ENCODE measurements at places on chromosomes 2 and 18. TPM values are rescaled to one million over a fixed set of nuclear protein-coding genes. Genes with fewer than 3 reads are reported as not detected.

GRCh38 chr2:88690591-88691338 lies 708 bp upstream of the RPIA start:
- H3K27ac ChIP-seq, result peak overlapping the region; percentile 89
- no peaks in the 10 kb centered on the region for H3K27me3 ChIP-seq
- no peaks in the 10 kb centered on the region for H3K36me3 ChIP-seq
- H3K4me3 ChIP-seq, result peak overlapping the region; percentile 57

DNA sequence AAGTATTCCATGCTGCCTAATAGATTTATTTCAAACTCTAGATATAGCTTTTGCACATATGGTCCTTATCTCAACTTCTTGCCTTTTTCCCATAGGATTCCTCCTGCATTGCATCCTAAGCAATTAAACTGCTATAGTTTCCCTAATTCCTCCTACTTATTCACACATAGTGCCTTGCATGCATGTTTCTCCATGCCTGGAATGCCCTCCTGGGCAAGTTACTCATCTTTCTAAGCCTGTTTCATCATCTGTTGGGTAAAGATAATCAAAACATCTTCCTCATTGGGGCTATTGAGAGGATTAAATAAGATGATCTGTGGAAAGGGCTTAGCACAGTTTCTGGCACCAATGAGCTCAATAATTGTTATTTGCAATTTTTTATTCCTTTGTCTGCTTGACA lies 726.5 kb downstream of the SLC4A3 start:
- H3K27me3 ChIP-seq, result no peaks in the 10 kb centered on the region
- no peak for DNase-seq
- no peak overlapping the region for H3K27ac ChIP-seq
- H3K4me1 ChIP-seq, result no peaks in the 10 kb centered on the region
- H3K36me3 ChIP-seq, result no peaks in the 10 kb centered on the region
- H3K4me3 ChIP-seq, result no peak overlapping the region

DNA sequence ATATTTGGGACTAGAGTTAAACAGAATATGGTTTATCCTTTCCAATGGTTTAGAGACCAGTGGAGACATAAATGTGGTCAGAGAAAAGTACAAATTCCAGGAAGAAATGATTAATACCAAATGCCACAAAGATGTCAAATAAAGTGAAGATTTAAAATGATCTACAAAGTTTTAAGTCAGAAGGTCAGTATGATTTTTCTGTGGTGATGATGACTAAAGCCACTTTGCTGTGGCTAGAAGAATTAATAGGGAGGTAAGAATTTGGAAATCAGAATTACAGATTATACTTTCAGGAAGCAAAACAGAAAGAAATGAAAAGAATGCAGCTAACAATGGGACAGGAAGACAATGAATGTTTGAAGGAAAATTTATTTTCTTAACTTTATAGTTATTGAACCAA lies 91.5 kb upstream of the CDH7 start:
- no peak overlapping the region for H3K4me3 ChIP-seq
- DNase-seq, result no peak
- H3K4me1 ChIP-seq, result no peaks in the 10 kb centered on the region
- H3K27me3 ChIP-seq, result no peaks in the 10 kb centered on the region
- no peaks in the 10 kb centered on the region for H3K36me3 ChIP-seq

DNA sequence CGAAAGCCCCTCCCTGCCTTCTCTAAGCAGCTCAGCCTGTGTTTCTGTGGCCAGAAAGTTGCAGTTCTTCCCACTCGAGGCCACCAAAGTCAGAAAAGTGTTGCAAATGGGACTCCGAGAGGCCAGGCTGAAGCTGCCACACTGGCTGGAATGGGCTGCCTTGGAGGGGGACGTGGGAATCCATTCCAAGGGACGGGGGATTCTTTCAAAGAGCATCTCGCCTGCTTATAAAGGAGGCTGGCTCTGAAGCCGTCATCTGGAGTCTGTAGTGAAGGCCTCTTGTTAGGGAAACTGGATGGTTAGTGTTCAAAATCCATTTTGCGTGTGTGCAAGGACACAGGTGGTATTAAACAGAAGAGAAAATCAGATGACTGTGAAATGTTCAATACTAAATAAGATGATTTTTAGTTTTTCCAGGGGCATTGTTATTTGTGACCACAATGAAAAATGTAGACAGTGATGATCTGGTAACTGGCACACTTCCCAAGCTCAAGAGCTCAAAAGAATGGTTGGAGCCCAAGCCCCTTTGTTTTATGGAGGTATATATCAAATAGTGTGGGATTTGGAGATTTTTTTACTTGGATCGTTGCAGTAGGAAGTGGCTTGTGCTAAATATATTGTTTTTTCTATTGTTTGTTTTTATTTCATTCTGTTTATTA lies 782 bp downstream of the FAM228B start:
- H3K4me1 ChIP-seq, result peaks cover 18% of the 10 kb centered on the region
- no peaks in the 10 kb centered on the region for H3K36me3 ChIP-seq
- no peaks in the 10 kb centered on the region for H3K27me3 ChIP-seq
- peak overlapping the region; percentile 45 for H3K4me3 ChIP-seq
- no peak for DNase-seq
- peak overlapping the region; percentile 70 for H3K27ac ChIP-seq

DNA sequence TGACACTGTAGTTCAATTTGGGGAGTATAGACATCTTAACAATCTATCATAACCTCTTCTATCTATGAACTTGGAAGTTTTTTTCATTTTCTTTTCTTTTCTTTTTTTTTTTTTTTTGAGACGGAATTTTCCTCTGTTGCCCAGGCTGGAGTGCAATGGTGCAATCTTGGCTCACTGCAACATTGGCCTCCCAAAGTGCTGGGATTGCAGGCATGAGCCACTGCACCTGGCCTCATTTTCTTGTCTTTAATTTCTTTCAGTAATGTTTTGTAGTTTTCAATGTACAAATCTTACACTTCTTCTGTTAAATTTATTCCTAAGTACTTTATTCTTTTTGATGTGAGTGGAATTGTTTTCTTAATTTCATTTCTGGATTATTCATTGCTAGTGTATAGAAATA lies 14.6 kb downstream of the ASAP2 start:
- H3K27me3 ChIP-seq, result no peaks in the 10 kb centered on the region
- H3K4me1 ChIP-seq, result no peaks in the 10 kb centered on the region
- H3K27ac ChIP-seq, result no peak overlapping the region
- no peaks in the 10 kb centered on the region for H3K36me3 ChIP-seq

DNA sequence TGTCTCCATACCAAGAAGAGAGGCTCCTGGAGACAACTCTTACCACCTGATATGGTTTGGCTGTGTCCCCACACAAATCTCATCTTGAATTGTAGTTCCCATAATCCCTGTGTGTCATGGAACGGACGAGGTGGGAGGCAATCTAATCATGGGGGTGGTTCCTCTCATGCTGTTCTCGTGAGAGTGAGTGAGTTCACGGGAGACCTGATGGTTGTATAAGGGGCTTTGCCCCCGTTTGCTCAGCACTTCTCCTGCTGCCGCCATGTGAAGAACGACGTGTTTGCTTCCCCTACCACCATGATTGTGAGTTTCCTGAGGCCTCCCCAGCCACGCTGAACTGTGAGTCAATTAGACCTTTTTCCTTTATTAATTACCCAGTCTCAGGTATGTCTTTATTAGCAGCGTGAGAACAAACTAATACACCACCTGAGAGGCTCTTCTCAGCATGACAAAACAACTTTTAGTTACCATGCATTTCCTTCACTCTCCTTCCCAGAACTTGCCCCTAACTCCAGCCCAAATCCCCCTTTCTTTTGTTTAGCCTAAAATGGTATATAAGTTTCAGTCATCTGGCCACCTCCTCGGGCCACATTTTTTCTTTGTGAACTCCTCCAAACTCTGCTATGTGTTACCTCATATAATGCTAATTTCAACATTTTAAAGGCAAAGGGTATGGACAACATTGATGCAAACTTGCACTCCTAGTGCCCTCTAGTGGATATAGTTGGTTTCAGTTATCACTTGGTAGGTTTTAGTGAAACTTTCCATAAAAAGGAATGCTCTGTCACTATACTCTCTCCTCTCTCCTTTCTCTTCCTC lies 58.6 kb upstream of the SLC25A52 start:
- no peak overlapping the region for H3K27ac ChIP-seq
- no peaks in the 10 kb centered on the region for H3K27me3 ChIP-seq
- no peak overlapping the region for H3K4me3 ChIP-seq
- H3K4me1 ChIP-seq, result no peaks in the 10 kb centered on the region

DNA sequence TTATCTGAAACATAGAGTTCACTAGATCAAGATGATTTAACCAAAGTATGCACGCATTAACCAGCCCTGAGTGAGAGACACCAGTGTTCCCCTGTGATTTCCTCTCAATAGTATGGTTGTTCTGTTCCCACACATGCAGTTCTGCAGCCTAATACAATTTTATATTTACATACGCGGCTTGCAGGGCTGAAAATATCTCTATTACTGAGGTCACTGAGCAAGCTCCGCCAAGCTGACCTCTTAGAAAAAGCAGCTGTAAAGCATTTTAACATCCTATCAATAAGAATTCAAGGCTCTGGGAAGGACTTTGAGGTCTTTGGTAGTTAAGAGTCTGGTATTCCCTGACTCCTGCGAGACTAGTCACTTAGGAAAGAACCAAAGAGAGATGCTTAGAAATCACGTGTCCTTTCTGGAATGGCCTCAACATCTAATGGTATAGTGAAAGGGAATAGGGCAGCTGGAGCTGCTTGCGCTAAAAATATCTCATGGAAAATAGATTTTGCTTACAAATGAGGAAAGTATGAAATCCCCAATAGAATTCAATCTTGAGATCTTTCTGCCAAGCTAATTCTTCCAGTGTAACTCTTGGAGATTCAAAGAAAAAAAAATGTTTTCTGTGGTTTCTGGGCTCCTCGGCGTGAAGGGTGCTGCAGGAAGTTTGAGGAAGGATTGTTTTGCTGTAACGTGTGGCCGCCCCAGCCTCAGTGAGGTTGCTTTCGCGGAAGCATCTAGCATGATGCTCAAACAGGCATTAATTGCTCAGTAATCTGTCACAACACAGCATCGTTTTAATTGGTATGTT lies 59.2 kb downstream of the DOCK10 start:
- H3K27me3 ChIP-seq, result no peaks in the 10 kb centered on the region
- peaks cover 11% of the 10 kb centered on the region for H3K4me1 ChIP-seq
- H3K27ac ChIP-seq, result peak overlapping the region; percentile 4
- H3K4me3 ChIP-seq, result peak overlapping the region; percentile 9
- no peak for DNase-seq

- H3K27me3 ChIP-seq, result no peaks in the 10 kb centered on the region
- no peaks in the 10 kb centered on the region for H3K36me3 ChIP-seq
- no peak overlapping the region for H3K4me3 ChIP-seq
- no peaks in the 10 kb centered on the region for H3K4me1 ChIP-seq
- H3K27ac ChIP-seq, result no peak overlapping the region
- no peak for DNase-seq
Observed at GRCh38 chr2:145411493-145411892, 891.6 kb upstream of the ZEB2 start.

DNA sequence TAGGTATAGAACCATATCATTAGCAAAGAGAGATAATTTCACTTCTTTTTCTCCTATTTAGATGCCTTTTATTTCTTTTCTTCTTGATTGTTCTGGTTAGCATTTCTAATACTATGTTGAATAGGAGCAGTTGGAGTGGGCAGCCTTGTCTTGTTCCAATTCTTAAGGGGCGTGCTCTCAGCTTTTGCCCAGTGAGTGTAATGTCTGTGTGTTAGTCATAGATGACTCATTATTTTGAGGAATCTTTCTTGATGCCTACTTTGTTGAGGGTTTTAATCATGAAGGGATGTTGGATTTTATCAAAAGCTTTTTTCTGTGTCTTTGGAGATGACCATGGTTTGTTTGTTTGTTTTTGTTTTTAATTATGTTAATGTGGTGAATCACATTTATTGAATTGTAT lies 1453.1 kb upstream of the SLC39A10 start:
- no peaks in the 10 kb centered on the region for H3K36me3 ChIP-seq
- H3K4me1 ChIP-seq, result no peaks in the 10 kb centered on the region
- H3K4me3 ChIP-seq, result no peak overlapping the region
- H3K27ac ChIP-seq, result no peak overlapping the region

DNA sequence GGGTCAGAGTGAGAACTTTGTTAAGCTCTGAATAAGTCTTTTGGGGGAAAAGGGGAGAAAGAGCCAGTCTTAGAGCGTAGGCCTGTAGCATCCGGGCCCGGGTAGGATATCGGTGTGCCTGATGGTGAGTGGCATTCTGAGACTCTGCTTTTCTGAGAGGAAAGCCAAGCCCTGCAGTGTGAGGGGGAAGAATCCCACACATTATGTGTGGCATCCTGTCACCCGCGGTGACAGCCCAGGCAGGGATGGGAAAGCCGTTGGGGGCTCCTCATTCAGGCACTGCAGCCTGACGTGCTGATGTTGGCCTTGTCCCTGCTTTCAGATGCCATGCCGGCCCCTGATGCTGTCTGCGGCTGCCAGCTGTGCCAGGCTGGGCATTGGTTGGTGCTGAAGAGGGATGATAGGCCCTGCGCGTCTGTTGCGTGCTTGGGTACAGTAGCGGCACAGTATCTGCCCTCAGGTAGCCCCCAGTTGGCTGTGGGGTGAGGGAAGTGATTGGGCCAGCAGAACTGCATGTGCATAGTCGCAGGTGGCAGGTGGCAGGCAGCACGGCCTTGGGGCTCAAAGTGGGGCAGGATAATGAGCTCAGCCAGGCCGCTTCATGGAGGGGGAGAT lies 37.6 kb downstream of the GLI2 start:
- no peaks in the 10 kb centered on the region for H3K4me1 ChIP-seq
- H3K4me3 ChIP-seq, result no peak overlapping the region
- no peak for DNase-seq
- H3K27ac ChIP-seq, result no peak overlapping the region
- no peaks in the 10 kb centered on the region for H3K27me3 ChIP-seq

DNA sequence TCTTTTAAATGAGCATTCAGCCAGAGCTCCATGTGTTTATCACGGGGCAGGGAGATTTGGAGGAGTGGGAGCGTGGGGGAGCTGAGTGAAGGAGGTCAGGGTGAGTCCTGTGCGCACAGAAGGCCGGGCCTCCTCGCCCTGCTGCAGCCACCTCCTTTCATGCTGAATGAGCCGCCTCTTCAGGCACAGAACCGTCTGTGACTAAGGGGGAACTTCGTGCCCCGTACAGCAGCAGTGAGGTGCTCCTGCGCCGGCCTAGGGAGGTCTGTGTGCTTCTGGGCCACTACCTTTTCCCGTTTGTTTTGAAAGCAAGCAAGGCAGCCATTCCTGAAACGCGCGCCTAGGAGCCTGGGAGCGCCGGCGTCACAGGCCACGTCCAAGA lies 27.1 kb upstream of the ZNF516 start:
- H3K36me3 ChIP-seq, result no peaks in the 10 kb centered on the region
- no peak overlapping the region for H3K27ac ChIP-seq
- H3K4me1 ChIP-seq, result peaks cover 6% of the 10 kb centered on the region
- no peak overlapping the region for H3K4me3 ChIP-seq
- no peak for DNase-seq
- no peaks in the 10 kb centered on the region for H3K27me3 ChIP-seq

GRCh38 chr2:81194176-81194575 lies 889.6 kb upstream of the LRRTM1 start:
- no peak overlapping the region for H3K27ac ChIP-seq
- no peak overlapping the region for H3K4me3 ChIP-seq
- H3K4me1 ChIP-seq, result no peaks in the 10 kb centered on the region

- no peak overlapping the region for H3K4me3 ChIP-seq
- no peaks in the 10 kb centered on the region for H3K36me3 ChIP-seq
- no peak for DNase-seq
- H3K27ac ChIP-seq, result no peak overlapping the region
- H3K4me1 ChIP-seq, result no peaks in the 10 kb centered on the region
Observed at GRCh38 chr2:64470071-64470470, 16.1 kb downstream of the LGALSL start.

TEKT4 gene
- not detected for total RNA-seq

COL5A2 gene
- total RNA-seq, result 23.2 TPM

GREB1L gene
- total RNA-seq, result 0.54 TPM

LYG2 gene
- total RNA-seq, result not detected

All from adrenal gland (tissue), 19 donors.